NCI-H510A treated with DMSO at 0.1 percent for 48 hours (cell line): ENCODE measurements at places on chromosomes 7 and 10.
A peak's percentile ranks its signal among the peaks of the same experiment; 100 is the strongest.

DNA sequence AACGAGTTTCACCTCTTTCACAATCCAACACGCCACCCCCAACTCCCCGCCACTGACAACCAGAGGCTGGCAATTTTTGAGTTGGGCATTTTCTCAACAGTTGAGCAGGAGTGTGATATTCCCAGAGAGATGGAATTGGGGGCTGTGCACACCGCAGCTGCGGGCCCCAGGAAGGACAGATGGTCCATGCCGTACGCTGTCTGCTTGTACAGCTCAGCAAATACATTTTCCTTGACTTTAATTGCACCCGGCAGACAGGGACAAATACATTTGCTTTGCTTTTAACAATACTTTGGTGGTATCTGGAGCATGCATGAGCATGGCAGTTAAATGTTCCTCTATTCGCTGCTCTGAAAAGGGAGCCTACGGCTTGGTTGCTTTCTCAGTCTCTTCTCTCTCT, 354.2 kb upstream of the DPP6 start:
- no peak for DNase-seq

- DNase-seq = no peak
Measured at GRCh38 chr7:73718438-73718881, 1.0 kb downstream of the STX1A start.

DNA sequence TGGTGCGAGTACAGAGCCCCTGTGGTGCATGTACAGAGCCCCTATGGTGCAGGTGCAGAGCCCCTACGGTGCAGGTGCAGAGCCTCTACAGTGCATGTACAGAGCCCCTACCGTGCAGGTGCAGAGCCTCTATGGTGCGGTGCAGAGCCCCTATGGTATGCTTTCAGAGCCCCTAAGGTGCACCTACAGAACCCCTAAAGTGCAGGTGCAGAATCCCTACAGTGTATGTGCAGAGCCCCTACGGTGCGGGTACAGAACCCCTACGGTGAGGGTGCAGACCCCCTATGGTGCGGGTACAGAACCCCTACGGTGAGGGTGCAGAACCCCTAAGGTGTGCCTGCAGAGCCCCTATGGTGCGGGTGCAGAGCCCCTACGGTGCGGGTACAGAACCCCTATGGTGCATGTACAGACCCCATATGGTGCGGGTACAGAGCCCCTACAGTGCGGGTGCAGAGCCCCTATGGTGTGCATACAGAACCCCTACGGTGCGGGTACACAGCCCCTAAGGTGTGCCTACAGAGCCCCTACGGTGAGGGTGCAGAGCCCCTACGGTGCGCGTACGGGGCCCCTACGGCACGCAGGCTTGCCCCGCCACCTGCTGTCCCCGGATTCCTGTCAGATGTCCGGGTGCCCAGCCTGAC, 53.5 kb downstream of the MGMT start:
- no peak for DNase-seq

- no peak for DNase-seq
Measured at GRCh38 chr10:84341538-84341856, 13.1 kb downstream of the CCSER2 start.

GRCh38 chr7:2587134-2587533, 28.4 kb downstream of the IQCE start:
- DNase-seq = no peak

- DNase-seq = no peak
Measured at GRCh38 chr10:11758527-11759236, 16.5 kb downstream of the ECHDC3 start.

DNA sequence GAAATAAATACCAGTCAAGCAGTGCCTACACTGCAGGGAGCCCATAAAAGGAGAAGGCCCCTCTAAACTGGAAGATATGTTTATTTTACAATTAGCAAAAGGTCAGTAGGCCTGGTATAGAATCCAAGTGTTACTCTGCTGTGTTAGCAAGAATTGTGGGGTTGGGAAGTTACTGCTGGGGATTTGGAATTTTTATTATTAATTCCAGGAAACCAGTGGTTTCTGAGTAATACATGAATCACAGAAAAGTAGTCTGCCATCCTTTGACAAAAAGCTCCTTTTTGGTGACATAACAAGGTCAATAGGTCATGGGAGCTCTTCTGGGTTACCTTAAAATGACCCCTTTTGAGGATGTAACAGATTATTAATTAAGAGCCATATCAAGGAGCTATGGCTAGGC, 67.4 kb downstream of the ZNF92 start:
- no peak for DNase-seq

- no peak for DNase-seq
Measured at GRCh38 chr7:87474533-87475358, 734 bp downstream of the ABCB4 start.

GRCh38 chr7:156492170-156492569, 148.4 kb upstream of the RNF32 start:
- DNase-seq = no peak

- peak; percentile 44 for DNase-seq
Measured at GRCh38 chr10:77887631-77888355, 38.8 kb downstream of the DLG5 start.

- DNase-seq = peak; percentile 29
Measured at GRCh38 chr7:75727881-75728593, 10.7 kb downstream of the HIP1 start.

DNA sequence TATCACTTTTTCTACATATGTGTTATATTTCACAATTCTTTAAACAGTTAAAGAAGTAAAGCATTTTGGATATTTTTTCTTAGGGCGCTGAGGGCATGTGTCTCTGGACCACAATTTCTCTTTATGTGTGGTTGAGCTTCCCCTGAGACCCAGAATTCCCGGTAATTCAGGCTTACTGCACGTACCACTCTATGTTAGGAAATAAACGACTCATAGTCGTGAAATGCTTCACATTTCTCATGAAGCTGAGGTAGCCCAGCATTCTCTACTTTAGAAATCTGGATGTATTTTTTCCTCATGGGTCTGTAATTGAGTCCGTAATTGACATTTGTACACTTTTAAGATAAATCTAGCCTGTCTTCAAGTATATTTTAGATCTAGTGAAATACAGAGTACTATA, 170.6 kb downstream of the FZD1 start:
- DNase-seq = no peak

DNA sequence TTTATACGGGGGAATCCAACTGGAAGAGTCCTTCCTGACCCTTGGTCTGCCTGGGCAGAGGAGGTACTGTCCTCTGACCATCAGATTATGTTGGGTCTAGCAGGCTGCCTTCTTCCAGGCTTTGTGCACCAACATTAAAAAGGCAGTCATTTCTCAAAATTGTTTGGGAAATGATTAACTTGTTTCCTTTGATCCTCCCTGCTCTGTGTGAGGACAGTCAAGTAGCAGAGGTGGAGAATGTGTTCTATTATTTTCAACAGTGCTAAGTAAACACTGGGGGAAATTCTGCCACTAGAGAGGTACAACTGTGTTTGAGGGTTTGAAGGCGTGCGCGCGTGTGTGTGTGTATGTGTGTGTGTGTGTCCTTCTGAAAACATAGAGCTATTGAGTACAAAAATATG, 20.6 kb downstream of the ACSL5 start:
- DNase-seq = no peak

DNA sequence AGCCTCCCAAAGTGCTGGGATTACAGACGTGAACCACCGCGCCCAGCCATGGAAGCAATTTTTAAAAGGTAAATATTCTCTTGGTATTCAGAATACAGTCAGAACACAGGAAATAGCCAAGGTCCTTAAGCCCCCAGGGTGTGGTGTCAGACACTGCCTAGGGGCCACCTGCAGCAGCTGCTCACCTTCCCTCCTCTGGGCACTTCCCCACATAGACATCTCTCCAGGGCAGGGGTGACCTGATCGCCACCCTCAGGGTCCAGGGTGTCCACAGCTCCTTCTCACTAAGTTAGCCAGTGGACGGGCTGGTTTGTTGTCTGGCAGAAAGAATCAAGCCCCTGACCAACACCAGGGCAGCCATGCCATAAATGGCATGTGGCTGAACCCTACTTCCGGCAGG, 15.9 kb downstream of the URGCP start:
- DNase-seq = no peak

- peak; percentile 36 for DNase-seq
Measured at GRCh38 chr10:101111547-101111946, 19.6 kb upstream of the TLX1 start.

DNA sequence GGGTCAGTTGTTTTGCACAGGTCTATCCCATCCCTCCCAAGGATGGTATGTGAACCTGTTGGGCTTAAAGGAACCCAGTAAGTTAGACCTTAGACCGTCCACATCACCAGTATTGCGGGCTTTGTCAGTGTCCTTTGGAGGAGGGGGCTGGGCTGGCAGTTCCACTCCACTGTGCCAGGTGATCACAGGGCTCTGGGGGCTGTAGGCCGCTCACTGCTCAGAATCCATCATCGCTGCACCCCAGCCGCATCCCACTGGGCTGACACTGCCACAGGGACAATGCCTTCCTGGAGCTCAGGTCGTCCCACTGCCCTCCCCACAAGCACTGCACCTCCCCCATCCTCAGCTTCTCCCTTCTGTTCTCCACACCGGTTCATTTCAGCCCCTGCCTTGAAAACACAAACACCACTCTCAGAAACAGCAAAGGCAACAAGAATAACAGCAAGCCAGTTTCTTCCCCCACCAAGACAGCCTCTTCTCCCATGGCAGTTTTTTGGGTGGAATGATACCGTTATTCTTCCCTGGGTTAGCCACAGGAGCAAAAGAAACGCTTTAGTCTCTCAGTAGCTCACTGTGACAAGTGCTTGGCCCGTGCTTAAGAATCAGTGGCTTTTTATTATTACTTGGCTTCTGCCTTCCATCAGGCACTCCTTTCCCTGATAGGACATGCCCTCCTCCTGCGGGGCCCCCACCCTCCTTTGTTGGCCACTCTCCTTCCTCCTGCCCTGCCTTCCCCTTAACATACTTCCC, 111.2 kb downstream of the GRK5 start:
- no peak for DNase-seq

DNA sequence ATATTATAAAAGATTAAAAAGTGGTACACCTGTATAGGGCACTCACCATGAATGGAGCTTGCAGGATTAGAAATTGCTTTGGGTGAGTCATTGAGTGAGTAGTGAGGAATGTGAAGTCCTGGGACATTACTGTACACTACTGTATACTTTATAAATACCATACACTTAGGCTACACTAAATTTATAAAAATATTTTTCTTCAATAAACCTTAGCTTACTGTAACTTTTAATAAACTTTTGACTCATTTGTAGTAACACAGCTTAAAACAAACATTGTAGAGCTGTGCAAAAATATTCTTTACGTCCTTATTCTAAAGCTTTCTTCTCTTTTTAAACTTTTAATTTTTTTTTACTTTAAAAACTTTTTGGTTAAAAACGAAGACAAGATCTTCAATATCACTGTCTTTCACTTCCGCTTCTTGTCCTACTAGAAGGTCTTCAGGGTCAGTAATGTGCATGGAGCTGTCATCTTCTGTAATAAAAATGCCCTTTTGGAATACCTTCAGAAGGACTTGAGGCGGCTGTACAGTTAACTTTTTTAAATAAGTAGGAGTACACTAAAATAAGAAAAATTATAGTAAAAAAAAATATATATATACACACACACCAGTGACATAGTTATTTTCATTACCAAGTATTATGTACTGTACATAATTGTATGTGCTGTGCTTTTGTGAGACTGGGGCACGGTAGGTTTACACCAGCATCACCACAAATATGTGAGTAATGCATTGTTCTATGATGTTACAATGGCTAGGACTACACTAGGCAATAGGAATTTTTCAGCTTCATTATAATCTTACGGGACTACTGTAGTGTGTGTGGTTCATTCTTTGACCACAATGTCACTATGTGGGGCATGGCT, 3.5 kb downstream of the STK31 start:
- DNase-seq = no peak

GRCh38 chr7:47819607-47819920, 128.7 kb downstream of the PKD1L1 start:
- no peak for DNase-seq

- no peak for DNase-seq
Measured at GRCh38 chr10:95356-96115, 39.7 kb upstream of the ZMYND11 start.

- DNase-seq = no peak
Measured at GRCh38 chr7:133484086-133484485, 231.2 kb downstream of the EXOC4 start.
